Diencephalon (tissue), 1 donor: ENCODE measurements at places on chromosomes 13 and 19. TPM values are rescaled to one million over a fixed set of nuclear protein-coding genes. Genes with fewer than 3 reads are reported as not detected.

KIR2DL3 gene
- total RNA-seq: not detected

AZU1 gene
- 0.46 TPM for total RNA-seq

ELAVL1 gene
- 20.8 TPM for total RNA-seq

CLEC17A gene
- total RNA-seq: 0.46 TPM

KCNRG gene
- total RNA-seq: 14.3 TPM

MUC16 gene
- total RNA-seq: not detected

TEKTIP1 gene
- not detected for total RNA-seq
